ENCODE measurements at places on chromosomes 1 and 21. TPM values are rescaled to one million over a fixed set of nuclear protein-coding genes. Genes with fewer than 3 reads are reported as not detected.

DNA sequence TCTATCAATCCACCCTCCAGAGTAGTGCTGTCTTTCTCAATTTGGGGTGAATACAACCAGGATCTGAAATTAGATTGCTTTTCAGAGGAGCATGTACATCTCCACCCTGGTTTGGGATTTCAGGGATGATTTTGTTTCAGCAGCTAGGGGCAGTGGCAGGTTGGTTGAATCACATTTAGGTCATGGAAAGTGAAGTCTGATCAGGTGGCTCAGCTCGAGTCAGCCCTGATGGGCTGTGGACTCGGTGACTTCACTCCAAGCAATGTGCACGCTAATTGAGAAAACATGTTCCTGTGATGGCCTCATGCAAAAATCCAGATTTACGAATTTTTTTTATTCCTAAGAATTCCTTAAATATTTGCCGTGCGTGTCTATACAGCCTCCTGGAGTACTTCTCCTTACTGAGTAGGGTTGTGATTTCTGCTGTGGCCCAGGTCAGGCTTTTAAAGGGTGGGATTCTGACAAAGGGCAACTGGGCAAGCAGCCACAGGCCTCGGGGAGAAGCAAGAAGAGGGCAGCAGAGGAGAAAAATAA is 7.5 kb downstream of the NGF start:
- DNase-seq = no peak

GRCh38 chr1:59045137-59045536 is 251.8 kb upstream of the FGGY start:
- DNase-seq = no peak

DNA sequence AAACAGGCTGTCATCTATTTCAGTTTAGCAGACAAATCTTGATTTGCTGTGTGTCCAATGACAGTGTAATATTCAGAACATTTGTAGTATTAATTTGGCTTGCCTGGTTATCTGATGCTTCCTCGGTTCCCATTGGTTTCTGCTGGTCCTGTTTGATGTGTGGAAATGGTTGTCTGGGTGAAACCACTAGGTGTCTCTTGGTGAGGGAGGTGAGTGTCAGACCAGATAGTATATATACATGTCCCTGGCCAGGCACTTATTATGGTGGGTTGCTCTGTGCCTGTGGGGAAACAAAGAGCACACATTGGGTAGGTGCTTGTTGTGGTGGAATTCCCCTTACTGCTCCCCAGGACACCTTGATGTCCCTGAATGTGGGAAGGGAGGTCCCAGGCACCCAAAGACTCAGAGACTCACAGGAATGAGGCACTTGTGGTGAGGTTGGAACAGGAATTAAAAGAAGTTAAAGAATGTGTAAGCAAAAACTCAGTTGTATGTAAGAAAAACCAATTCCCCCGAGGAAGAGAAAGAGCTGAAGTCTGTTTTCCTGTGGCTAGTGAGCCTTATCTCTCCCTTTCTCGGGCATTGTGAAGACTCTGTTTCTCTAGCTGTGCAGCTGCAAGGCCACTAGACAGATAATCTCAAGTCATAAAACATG is 1519.1 kb downstream of the BRINP3 start:
- DNase-seq = no peak

SNX7 gene
- total RNA-seq = 0.28 TPM

RBM8A gene
- total RNA-seq = 294 TPM

Data from natural killer cell treated with Interleukin-12 subunit alpha and Interleukin-12 subunit beta and Interleukin-15 and Interleukin-18, amount 100 ng/mL, for 72 hours (primary cell).